ENCODE measurements at places on chromosomes 3 and 15.

GRCh38 chr3:23762214-23762613 lies 43.5 kb upstream of the UBE2E1 start:
- no peak for DNase-seq

DNA sequence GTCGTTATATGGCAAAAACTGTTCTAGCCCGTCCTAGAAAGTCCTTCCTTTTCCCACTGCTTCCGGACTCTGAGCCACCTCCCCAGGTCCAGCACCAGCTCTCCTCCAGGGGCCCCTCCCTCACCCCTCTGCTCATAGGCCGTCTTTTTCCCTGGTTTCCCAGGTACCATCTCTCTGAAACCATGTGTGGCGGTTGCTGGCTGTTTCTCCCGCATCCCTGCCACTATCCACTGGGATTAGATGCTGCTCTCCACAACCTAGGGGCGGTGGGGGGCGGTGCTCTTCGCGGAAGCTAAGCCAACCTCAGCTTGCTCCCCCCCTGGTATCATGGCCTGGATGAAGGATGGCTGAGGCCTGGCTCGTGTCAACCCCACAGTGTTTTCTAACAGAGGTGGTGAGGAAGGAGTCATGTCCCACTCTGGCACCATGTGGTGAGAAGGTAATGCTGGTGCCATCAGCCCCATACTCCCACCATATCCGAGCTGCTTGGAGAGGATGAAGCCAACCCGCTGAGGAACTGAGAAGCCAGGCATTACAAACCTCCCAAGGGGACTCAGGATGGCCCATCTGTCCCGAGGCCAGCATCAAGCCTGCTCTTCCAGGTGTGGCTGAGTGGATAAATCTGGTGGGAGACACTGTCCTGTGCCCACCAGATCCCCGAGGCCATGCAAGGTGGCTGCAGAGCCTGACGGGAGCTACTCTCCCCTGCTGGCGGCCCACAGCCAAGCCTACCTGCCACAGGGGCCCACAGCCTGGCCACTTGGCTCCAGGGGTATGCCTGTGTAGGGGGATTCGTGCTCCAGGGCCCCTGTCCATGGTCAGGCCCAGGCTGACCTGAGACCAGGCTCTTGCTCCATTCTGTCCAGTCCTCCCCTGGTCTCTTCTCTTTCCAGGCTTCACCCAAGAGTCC lies 27.9 kb upstream of the SLC41A3 start:
- no peak for DNase-seq

- no peak for DNase-seq
These were observed 102.1 kb upstream of the ARPP21 start for GRCh38 chr3:35537265-35537664.

DNA sequence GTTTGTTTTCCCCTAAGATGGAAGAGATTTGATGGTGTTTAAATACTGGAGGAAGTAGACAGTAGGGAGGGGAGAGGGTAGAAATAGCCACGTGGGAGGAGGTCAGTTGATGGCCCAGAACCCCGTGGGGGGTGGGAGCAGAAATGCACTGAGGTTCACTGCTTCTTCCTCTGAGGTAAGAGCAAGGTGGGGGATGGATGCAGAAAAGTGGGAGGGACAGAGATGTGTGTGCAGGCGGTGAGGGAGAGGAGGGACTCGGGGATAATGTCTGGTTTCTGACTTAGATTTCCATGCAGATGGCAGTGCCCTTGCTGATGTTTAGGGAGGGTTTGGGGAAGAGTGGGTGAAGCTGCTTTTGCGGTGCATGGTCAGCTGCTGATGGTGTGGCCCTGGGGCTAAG lies 102.9 kb downstream of the ARNT2 start:
- no peak for DNase-seq

GRCh38 chr15:88981244-88982215 lies 68.4 kb upstream of the MFGE8 start:
- DNase-seq, result no peak

DNA sequence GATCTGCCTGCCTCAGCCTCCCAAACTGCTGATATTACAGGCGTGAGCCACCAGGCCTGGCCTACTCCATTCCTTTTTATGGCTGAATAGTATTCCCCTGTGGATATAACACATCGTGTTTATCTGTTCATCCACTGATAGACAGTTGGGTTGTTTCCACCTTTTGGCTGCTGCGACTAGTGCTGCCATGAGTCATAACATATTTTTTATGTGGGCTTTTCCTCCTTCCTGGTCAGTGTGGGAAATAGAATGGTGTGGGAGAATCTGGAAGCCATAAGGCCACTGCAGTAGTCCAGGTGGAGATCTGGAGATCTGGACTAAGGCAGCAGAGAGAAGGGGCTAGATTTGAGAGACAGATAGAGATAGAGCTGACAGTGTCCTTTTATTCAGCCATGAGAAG lies 16.2 kb downstream of the LCMT2 start:
- no peak for DNase-seq

DNA sequence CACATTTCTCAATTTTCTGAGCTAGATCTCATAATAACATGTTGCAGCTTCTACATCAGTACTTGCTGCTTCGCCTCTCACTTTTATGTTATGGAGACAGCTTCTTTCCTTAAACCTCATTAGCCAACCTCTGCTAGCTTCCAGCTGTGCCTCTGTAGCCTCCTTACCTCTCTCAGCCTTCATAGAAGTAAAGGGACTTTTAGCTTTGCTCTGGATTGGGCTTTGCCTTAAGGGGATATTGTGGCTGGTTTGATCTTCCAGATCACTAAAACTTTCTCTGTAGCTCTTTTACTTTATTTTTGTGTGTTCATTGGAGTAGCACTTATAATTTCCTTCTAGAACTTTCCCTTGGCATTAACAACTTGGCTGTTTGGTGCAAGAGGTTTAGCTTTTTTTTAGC lies 150.1 kb downstream of the ATG7 start:
- DNase-seq, result no peak

- no peak for DNase-seq
These were observed 27.1 kb downstream of the CHST2 start for GRCh38 chr3:143146486-143147274.

DNA sequence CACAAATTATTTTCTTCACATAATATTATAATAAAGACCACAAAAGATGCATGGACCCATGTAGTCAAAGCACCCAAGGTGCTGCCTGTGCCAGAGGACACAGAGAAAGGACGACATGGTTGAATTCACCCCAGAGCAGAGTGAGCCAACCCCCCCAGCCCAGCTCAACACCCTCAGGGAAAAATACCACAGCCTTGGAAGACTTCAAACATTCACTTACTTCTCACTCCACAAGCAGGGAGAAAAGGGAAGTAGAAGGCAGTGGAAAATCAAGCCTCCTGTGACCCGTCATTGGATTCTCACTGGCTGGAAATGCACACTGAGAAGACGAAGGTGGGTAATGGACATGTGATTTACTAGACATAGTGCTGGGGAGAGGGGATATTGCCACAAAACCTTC lies 70.8 kb downstream of the TAFA4 start:
- DNase-seq, result no peak

DNA sequence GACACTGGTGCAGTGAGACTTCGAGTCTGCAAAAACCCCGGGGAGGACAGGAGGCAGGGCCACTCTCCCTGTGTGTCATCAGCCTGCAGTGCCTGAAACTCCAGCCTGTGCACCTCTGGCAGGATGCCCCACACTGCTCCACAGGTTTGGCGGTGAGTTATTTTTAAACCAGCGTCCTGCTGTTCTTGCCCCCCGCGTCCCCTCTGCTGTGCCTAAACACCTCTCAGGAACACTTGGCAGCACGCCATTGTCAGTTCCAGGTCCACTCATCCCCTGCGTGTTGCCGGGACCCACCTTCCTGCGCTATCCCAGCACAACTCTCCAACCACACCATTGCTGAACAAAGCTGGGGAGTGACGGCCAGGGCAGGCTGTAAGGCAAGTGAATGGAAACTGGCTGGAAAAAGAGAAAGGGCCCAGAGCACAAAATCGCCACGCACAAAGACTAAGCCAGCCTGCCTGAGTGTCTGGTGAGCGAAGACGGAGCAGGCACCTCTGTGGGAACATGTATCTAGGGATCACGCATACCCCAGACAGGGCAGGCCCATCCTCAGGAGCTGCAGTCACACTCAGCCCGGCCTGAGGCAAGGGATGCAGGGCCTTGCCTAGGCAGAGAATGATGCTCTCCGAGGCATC lies 3.1 kb upstream of the PLA2G4F start:
- no peak for DNase-seq

GRCh38 chr15:95840004-95840403 lies 490.5 kb upstream of the NR2F2 start:
- no peak for DNase-seq

DNA sequence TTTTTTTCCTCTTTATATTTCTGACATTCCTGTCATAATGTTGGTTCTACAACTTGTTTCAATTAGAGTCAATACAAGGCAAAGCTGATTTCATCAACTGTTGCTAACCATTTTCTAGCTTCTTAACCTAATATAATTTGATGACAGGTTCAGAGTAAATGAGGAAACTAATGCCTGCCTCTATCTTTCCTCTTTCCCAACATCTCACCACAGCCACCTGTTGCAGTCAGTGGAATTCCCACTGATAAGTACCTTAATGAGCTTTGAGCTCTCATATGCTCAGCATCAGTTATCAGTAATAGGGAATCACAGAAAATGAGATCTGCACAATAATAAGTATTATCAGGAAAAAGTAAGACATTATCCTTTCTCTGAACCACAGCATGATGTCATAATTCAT lies 241.9 kb downstream of the MEIS2 start:
- DNase-seq, result no peak

GRCh38 chr15:66907826-66908743 lies 157.3 kb upstream of the SMAD3 start:
- DNase-seq, result no peak

GRCh38 chr3:172516318-172517214 lies 6.7 kb downstream of the TNFSF10 start:
- no peak for DNase-seq

GRCh38 chr3:161017971-161018370 lies 87.2 kb downstream of the B3GALNT1 start:
- no peak for DNase-seq
